ENCODE measurements at places on chromosomes 5 and 9.
A peak's percentile ranks its signal among the peaks of the same experiment; 100 is the strongest.

DNA sequence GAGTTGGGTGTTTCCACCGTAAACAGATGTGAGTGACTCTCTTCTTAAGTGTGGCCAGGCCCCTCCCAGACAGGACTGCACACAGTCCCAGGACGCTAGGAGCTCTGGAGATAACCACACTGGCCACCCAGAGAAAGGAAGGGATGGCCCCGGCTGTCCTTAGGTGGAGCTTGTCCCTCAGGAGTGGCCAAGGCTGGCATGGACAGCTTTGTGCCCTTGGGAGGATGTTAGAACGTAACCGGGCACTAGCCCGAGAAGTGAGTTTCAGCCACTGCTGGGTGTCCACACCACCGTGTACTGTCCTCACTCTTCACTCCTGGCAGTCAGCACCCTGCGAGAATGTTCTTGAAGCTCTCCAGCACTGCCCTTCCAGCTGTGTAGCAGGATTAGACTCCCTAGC, 35.8 kb upstream of the FCN2 start:
- DNase-seq = no peak

- no peak for DNase-seq
Observed at GRCh38 chr5:58759745-58760144, 176.9 kb downstream of the RAB3C start.

- no peak for DNase-seq
Observed at GRCh38 chr5:40271476-40271875, 408.2 kb upstream of the PTGER4 start.

DNA sequence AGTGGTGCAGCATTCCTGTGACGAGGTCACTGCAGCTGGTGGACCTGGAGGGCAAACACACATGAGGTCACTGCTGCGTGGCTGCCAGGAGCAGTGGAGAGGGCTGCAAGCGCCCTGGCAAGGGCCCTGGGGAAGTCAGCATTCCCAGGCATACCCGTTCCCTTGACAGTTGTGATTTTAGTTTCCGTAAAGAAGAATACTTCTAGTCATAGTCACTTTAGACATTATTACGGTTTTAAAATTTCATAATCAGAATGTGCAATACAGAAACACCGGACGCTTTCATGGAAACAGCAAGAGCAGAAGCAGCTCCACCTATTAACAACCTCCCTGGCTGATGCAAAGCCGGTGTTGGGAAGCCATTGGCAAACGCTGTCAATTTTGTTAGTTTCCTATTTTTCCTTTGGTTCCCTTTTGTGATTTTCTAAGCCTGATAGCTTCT, 129.8 kb downstream of the GADD45G start:
- DNase-seq = no peak

- DNase-seq = no peak
Observed at GRCh38 chr5:162227075-162227474, 159.5 kb downstream of the GABRG2 start.

GRCh38 chr5:115179030-115179393, 9.3 kb upstream of the TRIM36 start:
- no peak for DNase-seq

DNA sequence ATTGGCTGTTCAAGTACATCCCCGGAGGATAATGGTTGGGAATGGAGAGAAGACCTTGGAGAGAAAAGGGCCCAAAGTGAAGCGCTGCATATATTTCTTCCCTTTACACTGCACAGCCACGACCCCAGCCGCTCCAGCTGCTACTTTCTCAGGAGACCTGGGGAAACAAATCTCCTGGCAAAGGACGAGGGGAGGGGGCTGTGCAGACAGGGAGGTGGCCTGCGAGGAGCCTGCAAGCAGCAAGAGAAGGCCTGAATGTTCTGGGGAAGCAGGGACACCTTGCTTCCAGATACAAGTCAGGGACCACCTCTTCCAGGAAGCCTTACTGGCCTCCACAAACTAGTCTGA, 739 bp upstream of the PDLIM4 start:
- no peak for DNase-seq

DNA sequence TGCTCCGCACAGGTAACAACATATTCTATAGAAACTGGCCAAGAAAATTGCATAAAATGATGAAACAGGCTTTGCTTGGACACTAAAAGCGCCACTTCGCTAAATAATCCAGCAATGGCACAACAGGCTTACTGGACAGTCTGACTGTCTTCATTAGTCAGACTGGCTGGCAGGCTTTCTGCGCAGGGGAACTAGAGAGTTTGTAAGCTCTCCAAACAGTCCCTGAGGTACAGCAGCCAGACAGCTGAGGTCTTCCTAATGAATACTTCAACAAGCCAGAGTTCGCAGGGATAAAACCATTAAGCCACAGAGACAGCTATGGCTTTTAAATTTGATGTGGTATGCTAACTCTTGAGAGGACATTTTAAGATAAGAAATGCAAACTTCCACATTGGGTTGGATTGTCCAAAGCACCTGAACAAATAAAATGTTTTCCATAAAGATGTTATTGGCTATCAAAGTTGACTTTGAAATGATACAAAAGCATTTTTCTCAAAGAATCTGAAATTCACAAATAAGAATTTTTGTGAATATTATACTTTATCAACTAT, 20.7 kb downstream of the PLK2 start:
- no peak for DNase-seq

GRCh38 chr5:75510417-75510835, 1.0 kb downstream of the CERT1 start:
- no peak for DNase-seq

- DNase-seq = peak; percentile 70
Observed at GRCh38 chr9:133406480-133407307, 11.1 kb downstream of the REXO4 start.

GRCh38 chr5:100852988-100853449, 50.1 kb downstream of the ST8SIA4 start:
- no peak for DNase-seq

DNA sequence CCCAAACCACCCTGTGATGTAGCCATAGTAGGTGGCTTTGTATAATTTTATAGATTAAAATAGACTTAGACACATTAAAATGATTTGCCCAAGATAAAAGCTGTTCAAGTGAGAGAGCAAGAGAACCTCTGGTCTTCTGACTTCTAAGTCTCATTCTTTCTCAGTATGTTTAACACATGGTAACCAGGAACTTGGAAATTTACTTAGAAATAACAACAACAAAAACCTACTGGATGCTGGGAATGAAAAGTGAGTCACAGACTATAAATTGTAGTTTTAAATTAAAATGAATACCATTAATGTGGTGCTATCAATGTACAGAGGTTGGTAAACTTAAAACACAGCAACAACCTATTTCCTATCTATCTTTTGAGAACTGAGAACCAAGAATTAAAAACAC, 30.4 kb downstream of the HMGCR start:
- DNase-seq = no peak

DNA sequence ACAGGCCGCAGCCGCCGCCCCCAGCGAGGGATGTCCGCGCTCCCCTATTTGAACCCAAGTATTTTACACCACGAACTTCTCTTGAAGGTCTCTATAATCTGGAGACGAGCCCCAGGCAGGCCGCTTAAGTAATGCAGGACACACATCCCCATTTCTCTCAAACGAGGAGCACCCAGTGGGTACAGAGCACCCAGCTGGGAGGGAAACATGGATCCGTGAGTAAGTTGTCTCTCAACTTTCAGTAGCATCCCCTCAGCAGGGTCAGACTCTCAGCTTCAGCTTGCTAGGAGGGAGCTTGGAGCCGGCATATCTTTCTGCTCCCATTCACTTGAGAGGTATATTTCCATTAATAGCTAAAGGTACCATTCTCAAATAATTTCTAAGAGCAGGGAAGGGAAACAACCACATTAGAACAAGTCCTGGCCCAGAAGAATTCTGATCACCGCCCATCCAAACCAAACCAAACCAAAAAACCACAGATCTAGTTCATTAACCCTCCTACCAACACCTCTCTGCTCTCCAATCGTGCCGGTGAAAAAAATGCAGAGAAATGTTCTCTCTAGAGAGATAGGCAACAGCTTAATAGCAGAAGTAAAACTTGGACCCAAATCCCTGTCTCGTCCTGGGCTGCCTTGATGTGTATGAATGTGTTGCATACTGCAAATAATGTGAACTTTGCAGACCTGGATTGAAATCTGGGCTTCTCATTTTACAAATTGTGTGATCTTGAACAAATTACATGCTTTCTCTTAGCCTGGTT, 910 bp downstream of the TDRD7 start:
- no peak for DNase-seq

DNA sequence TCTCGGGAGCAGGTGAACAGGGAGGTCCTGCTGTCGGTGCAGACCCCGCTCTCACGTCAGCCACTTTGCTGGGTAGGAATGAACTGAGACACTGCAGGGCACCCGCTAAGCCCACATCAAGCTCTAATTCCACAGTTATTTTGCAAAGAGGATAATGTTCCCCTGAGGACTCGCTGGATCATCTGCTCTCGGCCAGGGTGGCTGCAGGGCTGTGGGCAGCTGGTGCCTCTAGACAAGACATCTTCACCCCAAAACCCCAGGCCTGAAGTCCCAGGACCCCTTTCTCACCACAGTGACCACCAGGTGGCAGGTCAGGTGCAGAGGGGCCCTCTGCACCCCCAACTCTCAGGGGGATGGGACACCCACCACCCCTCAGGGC, 135.1 kb upstream of the PPP1R26 start:
- DNase-seq = no peak

GRCh38 chr9:107989099-107989498, 499.5 kb upstream of the KLF4 start:
- no peak for DNase-seq

- no peak for DNase-seq
Observed at GRCh38 chr5:9653811-9654210, 23.7 kb upstream of the TAS2R1 start.

GRCh38 chr9:93203718-93204469, 20.0 kb downstream of the WNK2 start:
- no peak for DNase-seq

DNA sequence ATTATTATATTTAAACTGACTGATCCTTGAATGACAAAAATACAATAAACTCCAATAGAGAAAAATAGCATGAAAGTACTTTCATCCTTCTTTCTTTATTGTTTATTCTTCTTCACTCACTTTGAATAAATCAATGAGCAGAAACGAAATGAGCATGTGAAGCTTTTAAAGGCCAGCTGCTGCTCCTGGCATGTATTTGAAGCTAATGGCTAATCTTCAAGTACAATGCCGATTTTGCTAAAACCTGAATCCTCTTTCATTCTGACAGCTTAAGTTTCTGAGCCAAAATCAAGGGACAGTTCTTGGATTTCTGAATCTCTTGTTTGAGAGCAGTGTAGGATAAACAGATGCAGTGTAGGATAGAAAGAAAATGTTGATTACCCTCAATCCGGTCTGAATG, 237.3 kb downstream of the CDH10 start:
- no peak for DNase-seq

DNA sequence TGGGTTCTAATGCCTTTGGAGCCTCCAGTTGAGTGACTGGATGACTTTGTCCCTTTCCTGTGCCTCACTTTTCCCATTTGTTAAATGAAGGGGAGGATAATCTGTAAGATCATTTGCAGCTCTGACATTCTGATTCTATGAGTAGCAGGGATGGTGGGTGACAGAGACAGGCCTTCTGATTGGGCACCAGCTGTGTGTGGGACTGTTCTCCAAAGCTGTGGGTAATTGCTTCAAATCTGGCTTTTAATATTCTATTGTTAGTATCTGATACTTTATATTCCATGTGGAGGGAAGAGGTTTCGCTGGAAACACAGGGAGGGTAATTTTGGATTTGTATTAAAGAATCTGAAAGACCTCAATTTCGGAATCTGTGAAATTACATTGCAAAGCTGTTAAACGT, 102.7 kb downstream of the FBXO38 start:
- DNase-seq = no peak

DNA sequence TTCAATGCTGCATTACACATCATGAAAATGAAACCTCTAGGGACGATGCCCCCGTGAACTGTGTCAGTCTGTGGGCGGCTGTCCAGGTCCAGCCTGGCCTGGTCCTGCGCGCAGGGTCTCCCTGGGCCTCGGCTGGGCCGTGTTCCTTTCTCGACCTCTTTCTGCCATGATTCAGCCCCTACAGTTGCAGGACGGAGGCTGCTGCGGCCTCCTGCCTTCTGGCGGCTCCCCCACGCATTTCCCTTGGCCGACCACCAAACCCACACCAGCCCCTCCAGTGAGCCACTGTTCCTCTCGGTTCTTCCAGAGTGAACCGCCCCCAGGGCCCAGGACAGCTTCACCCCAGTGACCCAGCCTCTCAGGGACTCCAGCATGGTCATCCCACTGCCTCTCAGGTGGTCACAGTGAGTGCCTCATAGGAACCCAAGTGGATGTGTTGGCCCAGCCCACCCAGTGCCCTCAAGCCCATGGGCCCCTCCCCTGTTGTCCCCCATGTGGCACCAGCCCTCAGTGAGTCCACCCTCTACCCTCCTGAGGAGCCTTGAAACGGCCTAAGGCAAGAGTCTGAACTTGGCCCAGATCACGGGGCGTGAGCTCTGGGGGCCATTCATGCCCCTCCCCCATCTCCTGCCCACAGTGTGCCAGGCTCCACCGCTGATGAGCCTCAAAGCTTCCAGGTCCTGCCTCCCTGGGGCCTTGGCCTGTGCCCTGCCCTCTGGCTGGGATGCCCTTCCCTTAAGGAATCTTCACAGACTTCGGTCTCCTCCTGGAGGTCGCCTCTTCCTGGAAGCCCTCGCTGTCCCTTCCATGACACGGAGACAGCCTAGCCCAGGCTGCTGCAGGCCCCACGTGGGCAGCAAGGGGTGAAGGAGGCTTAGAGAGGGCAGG, 10.0 kb upstream of the CLIC3 start:
- DNase-seq = no peak

GRCh38 chr5:144876990-144877389, 706.3 kb downstream of the KCTD16 start:
- no peak for DNase-seq

DNA sequence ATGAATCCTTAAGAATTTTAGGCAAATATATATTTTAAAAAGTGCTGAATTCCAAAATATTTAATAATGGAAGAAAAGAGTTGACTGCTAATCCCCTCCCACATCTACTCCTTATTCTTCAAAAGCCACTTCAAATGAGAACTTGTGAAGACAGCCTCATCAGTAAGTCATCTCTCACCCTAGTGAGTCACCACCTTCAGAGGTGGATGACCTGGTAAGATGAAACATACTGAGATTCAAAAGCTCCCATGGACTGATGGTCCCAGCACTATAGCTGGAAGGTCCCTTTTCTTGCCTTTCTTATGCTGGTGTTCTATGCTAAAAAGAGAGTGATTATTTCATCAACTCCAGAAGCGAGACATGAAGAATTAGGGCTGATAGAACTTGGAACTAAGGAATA, 37.8 kb upstream of the SPDL1 start:
- DNase-seq = no peak

GRCh38 chr5:146206257-146206656, 2.9 kb downstream of the RBM27 start:
- no peak for DNase-seq

GRCh38 chr9:97059626-97060025, 20.7 kb upstream of the CTSV start:
- DNase-seq = no peak

DNA sequence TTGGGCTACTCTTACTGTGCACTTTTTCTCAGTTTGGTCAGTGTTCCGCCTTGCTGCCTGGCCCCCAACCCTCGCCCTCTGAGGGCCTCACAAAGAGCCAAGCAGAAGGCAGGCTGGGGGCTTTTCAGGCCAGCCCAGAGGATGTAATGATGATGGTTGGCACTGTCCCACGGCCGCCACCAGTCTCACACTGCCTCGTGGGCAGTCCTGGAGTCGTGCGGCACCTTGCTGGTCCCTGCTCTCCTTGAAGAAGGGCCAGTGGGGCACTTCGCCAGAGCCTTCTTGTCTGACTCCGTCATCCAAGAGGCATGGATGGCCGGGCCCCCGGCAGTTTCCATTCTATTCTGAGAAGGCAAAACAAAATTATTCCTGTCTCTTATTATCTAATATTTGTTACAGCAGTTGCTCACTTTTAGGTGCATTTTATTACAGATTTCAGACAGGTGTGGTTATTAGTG, 21.0 kb downstream of the TENT4A start:
- no peak for DNase-seq

GRCh38 chr5:180178531-180179441, 30.2 kb downstream of the RASGEF1C start:
- DNase-seq = no peak

All from stimulated activated CD4-positive, alpha-beta T cell treated with anti-CD3 and anti-CD28 coated beads, Interleukin-2, amount 100 ng/mL, for 4 hours (primary cell).